ENCODE measurements at places on chromosomes 16 and 17.

- DNase-seq = no peak
Observed at GRCh38 chr17:71227841-71228240, 893.0 kb upstream of the SOX9 start.

DNA sequence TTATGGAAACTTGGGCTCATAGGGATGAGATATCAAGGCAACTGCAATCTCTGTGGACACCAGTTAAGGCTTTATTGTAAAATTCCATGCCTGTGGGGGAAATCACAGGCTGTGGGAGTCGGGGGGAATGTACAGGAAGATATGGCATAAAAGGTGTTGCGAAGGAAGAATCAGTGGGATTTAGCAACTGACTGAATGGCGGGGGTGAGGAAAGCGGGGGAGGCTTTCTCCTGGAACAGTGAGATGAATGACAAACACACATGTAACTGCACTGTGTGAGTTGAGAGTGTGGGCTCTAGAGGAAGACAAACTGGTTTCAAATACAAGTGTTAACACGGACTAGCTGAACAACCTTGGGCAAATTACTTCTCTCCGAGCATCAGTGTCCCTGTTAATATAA lies 143.7 kb downstream of the PRKCB start:
- peak; percentile 66 for DNase-seq

DNA sequence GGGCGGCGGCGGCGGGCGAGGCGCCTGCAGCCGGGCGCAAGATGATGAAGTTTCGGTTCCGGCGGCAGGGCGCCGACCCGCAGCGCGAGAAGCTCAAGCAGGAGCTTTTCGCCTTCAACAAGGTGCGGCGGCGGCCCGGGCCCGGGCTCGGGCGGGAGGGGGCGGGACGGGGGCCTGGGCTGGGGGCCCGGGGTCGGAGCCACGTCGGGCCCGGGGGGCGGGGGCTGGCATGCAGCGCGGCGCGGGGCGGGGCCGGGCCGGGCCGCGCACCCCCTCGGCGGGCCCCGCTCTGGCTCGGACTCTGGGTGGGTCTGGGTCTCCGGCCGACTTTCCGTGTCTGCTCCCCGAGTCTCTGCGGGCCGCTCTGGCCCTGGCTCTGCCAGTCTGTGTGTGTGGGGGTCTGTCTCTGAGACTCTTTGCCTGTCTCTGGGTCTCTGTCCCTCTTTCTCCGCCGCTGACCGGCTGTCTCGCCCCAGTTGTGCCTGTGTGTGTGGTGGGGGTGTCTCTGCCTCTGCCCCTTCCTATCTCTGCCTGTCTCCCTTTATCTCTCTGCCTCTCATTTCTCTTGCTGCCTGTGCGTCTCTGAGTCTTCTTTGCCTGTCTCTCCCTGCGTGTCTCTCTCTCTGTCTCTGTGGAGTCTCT lies 328 bp downstream of the LLGL1 start:
- DNase-seq = no peak

DNA sequence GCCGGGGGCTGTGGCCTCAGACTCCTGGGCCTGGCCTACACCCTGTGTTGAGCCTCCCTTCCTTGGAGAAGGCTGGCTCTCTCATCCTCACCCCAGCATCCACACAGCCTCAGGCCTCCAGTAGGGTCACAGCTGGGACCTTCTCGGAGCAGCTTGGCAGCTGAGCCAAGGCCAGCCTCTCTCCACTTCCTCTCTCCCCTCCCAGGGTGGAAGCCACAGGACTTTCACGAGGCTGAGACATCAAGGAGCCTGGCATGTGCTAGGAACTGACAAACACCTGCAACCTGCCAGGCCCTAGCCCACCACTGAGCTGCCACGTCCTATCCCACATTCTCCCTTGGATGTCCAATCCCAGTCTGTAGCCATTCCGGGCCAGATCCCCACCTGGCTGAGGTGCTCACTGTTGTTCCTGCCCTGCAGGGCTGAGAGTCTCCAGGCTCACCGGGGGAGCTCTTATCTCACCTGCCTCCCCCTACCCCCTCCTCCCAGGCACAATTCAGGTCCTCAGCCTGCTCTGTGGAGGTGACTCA lies 3.1 kb downstream of the MMP15 start:
- DNase-seq = no peak

GRCh38 chr17:65294181-65294719 lies 157.1 kb downstream of the RGS9 start:
- peak; percentile 81 for DNase-seq

GRCh38 chr17:21357281-21357680 lies 18.9 kb upstream of the KCNJ12 start:
- DNase-seq = no peak
